Vagina (tissue), 2 donors: ENCODE measurements at places on chromosomes 1 and 21. TPM values are rescaled to one million over a fixed set of nuclear protein-coding genes. Genes with fewer than 3 reads are reported as not detected.

The NCMAP gene
- 0.25 TPM for total RNA-seq

The S100A1 gene
- not detected for total RNA-seq

- no peak for DNase-seq
Measured at GRCh38 chr1:61053712-61054600, 28.4 kb upstream of the NFIA start.

GRCh38 chr1:97245682-97246081 lies 524.1 kb downstream of the PTBP2 start:
- DNase-seq: no peak

GRCh38 chr1:198105185-198105584 lies 51.6 kb upstream of the NEK7 start:
- no peak for DNase-seq
